ENCODE measurements at places on chromosomes 1 and 21.

DNA sequence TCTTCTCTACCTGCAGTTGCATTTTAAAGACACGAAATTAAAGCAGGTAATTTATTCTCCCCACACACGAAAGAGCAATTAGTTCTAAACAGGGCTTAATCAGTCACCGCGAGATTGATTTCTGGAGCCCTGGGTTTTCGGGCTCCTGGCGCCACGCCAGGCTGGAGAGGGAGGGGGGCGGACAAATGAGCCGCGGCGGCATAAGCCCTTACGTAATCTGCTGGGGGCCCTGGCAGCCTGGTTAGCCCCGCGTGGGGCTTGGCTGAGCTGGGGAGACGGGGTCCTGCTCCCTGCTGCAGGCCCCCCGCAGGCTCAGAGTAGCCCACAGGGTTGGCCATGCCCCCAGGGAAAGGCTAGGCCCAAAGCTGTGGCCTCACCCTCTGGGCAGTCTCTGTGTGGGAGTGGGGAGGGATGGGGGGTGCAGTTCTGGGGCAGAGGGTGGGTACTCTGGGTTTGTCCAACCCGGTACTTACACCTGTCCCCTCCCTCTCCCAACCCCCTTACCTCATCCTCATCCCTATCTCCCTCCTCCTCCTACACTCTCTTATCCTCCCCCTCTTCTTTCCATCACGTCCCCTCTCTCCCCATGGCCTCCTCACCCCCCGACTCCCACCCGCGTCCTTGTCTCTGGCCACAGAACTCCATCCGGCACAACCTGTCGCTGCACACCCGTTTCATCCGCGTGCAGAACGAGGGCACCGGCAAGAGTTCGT is 19.9 kb downstream of the FOXO6 start:
- peak; percentile 32 for DNase-seq

DNA sequence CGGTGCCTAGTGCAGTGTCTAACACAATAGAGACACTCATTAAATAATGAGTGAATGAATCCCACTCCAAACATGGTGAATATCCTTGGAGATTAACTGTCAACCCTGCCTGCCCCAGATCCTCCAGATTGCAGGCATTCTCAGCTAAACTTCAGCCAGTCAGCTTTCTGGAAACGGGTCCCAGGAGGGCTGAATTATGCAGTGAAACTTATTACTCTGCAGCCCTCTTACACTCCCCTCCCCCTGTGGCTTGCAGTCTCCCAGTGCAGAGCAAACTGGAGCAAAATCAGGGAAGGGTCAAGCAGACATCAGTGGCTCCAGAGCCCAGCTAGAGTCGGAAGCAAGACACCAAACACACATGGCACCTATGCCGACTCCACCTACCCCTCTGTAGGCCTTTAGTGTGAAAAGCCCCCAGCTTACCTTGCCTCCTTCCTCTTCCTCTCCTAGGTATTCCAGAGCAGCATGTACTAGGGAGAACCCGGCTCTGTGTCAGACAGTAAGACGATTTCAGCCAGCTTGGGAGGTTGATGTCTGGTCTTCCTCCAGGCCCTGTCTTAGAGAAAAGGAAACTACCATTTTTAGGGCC is 6.5 kb upstream of the RGS16 start:
- no peak for DNase-seq

GRCh38 chr1:219876798-219877209 is 51.6 kb downstream of the SLC30A10 start:
- DNase-seq, result no peak

- DNase-seq, result no peak
Measured at GRCh38 chr1:168422203-168422847, 121.5 kb downstream of the XCL2 start.

- no peak for DNase-seq
Measured at GRCh38 chr1:244674446-244674845, 21.5 kb downstream of the DESI2 start.

DNA sequence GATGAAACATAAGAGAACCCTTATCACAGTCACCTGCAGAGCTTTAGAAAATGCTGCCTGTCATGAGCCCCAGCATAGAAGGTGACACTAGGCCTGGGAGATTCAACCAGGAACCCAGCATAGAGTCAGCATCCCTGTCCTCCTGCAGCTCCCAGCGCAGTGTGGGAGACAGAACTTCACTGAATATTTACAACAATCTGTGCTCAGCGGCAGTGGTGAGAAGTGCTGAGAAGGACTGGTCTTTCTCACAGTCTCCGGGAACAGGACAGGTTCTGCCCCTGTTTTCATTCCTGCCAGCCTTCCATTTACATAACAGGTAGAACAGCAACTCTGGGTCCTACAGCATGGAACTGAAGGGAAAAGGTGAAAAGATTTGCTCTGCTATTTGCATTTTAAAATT is 83.5 kb upstream of the GADD45A start:
- DNase-seq, result no peak

- no peak for DNase-seq
Measured at GRCh38 chr1:206029484-206029883, 5.8 kb upstream of the CTSE start.

DNA sequence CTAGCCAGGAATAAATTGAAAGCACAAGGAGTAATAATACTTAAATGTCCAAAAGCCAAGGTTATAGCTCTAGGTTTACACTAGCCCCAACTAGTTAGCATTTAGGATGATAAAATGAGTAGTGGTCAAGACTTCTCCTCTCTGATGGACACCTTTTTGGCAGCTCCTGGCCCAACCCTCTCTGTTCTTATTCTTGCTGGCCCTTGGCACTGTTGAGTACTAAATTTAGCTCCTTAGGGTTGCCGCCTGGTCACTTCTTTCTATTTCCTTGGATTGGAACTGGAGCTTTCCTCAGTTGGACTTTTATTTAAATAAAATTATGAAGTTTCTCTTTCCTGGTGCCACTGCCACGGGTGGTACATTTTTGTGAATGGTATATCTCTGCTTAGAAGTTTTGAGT is 28.3 kb downstream of the ARID1A start:
- DNase-seq, result no peak

- no peak for DNase-seq
Measured at GRCh38 chr1:26852701-26853100, 10.2 kb upstream of the SFN start.
